ENCODE measurements at places on chromosomes 16 and 17.

DNA sequence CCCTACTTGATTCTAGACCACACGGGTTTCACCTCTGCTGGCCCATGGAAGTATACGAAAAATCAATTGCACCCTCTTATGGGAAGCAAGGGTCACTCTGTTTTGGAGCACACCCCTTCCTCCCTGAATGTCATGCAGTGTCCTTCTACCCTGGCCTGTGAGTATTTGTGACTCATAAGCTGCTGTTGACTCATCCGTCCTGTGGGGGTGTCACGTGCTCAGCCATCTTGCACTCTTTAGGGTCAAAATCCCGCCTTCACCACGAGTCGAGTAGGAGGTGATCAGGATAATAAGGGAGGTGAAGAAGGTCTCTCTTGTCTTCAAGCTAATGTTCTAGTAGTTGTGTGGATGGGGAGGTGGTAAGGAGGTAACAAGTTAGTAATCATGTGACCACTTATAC, 341.0 kb upstream of the EEF2KMT start:
- DNase-seq, result no peak

- DNase-seq, result no peak
These were observed 616 bp downstream of the CCDC182 start for GRCh38 chr17:57744195-57745170.

- no peak for DNase-seq
These were observed 45.2 kb upstream of the ACSM2B start for GRCh38 chr16:20621406-20621805.

DNA sequence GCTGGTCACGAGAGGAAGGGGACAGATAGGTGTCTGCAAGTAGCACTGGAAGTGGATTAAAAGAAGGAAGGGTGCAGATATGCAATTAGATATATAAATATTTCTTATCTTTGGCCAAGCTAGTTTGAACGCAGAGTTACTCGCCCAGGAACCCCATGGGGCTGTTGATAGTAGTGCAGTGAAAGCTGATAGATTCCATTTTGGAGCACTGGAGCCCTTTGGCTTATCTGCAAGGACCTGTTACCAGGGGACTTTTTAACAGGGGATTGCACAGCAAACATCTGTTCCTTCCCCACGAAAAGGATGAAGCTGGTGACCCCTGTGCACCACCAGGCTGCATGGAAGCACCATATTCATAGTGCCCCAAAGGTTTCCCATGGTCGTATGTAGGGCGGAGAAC, 218.7 kb downstream of the SHISA9 start:
- no peak for DNase-seq

DNA sequence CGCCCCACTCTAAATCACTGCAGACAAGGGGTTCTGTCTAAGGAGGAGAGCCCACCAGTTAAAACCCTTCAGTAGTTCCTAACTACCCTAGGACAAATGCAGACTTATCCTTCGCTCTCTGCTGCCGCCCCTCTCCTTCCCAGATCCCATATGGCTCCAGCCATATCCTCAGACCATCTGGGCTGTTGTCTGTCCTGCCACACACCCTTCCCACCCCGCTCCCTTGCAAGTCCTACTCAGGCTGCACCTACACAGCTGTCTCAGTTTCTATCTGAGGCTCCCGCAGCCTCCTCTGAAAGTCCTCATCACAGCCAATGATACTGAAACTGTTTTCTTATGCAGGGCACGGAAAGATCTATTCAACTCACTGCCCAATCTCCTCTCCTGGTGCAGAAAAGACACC, 720 bp upstream of the BCKDK start:
- no peak for DNase-seq

DNA sequence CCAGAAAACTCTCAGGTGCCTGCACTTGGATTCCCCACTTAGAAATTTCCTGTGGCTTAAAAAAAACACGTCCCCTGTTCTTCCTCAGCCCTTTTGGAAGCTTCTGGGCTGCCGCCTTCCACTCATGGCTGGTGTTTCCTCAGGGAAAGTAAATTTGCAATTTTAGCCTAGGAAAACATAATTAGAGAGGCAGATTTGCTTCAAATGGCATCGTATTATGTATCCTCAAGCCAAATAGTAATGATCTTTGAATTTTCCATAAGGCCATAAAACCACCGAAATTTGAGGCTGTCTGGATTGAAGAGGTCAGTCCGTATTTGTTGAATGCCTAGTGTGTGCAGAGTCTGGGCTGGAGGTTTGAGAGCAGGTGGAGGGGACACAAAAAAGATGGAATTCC, 17.7 kb downstream of the MGAT5B start:
- no peak for DNase-seq

DNA sequence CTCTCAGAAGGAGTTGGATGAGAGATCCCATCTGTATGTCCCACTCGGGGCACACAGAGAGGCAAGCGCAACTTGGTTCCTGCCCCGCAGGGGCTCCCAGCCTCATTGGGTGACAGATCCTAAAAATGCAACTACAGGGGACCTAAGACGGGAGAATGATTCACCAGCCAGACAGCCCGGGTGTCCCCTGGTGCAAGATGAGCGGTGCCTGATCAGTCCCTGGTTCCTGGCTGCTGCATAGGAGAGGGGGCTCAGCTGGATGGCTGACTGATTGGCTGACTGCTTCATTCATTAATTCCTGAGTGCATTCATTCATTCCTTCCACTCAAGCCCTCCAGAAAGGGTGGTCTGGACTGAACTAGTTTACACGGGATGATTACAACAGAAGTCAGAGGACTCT, 22.0 kb downstream of the WNT3 start:
- no peak for DNase-seq

DNA sequence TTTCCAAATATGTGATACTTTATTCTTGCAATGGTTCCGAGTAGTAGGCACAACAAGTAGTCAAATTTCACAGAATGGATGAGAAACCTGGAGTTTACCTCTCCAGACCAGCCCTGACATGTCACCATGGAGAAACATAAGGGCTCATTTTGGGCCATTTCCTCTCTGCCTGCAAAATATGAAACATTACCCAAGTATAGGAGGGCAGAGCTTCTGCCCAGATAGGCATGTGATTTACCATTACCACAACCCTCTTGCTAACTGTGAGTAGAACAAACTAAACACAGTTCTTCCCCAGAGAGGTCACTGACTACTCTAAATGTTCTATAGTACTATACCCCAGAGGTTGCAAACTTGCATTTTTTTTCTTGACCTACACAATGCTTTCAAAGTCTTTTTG, 15.7 kb upstream of the KPNB1 start:
- no peak for DNase-seq

DNA sequence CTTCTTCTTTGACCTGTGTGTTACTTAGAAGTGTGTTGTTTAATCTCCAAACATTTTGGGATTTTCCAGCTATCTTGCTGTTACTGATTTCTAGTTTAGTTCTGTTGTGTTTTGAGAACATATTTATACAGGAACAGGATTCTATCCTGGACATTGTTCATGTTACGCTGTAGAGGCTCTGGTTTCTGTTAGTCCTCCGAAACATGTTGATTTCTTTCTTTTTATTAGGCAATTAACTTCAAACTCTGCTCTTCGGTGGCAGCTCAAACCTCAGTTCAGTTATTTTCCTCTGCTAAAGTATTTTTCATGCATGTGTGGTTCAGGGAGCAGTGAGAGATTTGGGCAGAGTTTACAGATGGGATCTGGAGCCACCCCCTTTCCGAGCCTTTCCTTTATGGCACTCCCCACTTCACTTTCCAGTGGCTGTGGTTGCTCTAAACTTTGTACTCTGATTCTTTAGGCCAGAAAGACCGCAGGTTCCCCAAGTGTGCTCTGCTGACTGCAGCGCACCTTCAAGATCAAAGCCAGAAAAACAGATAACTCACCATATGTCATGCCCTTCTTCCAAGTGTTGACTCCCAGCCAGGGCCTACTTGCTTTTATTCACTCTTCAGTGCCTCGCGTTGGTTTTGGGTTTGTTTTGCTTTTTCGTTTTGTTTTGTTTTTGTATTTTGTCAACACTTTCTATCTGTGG, 77.6 kb upstream of the KSR1 start:
- no peak for DNase-seq

DNA sequence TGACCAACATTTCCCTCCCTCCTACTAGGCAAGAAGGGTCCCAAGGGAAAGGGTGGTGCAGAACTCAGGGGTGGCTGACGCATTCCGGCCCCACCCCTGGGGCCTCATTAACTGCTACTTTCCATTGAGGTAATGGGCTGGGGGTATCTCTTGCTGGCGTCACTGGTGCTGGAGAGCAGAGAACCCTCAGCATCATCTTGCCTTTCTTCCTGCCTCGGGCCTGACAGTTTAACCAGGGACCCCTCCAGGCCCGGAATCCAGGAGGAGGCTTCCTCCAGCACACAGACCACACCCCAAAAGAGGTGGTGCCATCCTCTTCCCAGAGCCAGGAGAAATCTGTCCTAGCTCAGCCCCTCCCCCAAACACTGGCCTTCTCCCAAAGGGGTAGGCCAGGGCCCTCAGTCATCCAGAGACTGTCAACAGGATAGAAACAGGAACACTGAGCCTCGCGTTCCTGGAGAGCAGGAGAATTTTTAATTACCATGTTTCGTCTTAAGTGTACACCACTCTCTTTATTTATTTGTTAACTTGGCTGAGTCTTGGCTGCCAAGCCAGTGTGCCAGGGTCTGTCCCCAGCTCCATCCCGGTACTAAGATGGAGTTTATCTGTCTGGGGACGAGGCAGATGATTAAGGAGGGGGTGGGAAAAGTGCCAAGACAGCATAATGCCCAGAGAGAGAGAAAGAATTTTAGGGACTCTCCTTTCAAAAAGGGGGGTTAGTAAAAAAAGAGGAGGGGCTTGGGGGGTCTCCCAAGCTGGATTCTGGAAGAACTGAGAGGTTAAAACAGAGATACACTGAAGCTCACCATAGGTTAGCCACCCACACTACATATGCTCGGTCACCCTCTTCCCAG, 5.1 kb downstream of the ETV4 start:
- no peak for DNase-seq

DNA sequence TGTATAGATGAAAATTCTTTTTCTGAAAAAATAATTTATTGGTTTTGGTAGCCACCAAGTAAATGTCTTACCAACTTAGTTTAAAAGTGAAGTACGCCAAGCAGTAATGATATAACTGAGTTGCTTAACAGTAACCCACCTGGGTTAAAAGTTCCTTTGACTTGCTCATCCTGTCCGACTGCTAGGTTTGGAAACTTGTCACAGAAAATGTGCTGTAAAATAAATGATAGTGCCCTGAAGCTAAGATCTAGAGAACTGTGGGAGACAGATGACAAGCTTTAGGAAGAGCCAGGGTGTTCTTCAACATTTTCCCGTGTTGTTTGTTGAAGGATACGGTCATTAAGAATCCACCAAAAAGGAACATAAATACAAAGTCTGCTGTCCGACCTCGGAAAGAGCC, 5.0 kb downstream of the DERL2 start:
- DNase-seq, result no peak

DNA sequence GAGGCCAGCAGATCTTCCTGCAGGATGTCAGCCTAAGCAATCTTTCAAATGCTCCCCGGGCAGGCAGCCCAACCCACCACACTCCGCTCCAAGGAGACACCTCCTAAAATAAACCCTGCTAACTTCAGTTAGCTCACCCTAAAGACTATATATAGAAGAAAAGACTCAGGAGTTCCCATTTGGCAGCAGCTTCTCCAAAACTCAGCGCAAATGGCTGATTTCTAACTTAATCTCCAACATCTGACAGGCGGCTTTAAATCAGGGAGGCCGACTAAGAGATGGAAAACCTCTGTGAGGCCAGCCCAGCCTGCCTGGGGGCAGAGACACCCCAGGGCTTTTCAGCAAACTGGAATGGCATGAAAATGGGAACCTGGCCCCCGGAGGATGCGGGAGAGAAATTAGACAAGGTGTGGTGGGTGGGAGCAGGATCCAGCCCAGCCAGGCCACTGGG, 91.6 kb downstream of the XYLT1 start:
- DNase-seq, result no peak

DNA sequence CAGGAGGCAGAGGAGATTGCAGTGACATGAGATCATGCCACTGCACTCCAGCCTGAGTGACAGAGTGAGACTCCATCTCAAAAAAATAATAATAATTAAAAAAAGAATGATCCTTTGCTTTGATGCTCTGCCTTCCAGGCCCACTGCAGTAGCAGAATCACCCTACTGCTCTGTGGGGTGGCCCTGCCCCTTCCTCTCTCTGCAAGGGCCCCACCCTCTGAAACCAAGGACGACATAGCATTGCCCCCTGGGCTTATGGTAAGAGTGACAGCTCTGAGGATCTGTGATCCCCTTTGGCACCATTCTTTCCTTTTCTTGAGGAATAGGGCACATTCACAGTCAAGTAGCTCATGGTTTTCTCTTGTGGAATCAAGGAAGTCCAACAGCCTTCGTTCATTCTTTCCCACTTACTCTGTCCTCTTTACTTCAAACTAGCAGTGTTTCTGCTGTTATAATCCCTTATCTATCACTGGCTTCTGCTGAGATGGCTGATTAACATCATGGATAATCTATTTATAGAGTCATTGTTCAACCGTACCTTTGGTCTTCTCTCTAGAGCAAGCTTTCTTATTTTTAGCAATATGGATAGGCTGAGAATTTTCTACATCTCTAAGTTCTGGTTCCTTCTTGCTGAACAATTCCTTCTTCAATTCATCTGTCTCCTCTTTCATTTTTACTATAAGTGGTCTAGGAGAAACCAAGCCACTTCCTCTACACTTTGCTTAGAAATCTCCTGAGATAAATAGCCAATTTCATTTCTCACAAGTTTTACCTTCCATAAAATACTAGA, 14.1 kb downstream of the RAD51C start:
- no peak for DNase-seq

GRCh38 chr16:81707411-81708265, 71.5 kb upstream of the PLCG2 start:
- DNase-seq, result no peak

DNA sequence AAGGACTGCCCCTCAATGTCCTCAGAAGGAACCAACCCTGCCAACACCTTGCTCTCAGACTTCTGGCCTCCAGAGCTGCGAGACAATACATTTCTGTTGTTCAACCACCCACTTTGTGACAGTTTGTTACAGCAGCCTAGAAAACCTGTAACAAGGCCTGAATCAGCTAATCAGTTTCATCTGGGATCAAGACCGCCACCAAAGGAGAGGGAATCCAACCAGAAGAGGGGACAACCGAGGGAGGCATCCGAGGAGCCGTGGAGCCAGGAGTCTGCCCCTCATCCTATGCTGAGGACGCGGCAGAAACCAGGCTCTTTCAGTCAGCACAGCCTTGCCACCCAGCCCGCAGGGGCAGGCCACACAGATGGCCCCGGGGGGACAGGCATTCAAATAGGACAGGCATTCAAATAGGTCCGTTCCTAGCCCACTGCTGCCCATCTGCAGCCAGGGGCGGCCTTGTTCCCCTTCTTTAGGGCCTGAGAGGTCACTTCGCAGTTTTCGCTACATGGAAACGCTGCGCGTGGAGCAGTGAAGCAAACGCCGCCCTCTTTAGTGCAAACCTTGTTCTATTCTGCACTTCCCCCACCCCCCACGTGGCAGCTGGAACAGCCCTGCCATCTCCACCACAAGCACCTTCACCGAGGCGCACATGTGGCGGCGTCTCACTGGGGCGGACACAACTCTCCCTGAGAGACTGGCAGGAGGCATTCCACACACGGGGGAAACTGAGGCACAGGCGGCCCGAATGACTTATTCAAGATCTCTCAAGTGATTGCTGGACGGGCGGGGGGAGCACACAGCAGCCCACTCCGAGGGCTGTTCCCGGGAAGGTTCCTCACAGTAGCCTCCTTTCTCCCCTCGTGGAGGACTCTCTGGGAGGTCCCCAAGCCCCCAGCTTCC, 26.7 kb downstream of the FA2H start:
- no peak for DNase-seq

GRCh38 chr17:45394091-45394490, 38.6 kb downstream of the ARHGAP27 start:
- no peak for DNase-seq

All from CD4-positive, alpha-beta T cell treated with Interferon gamma for 1 hour (primary cell).